T-helper 9 cell (primary cell): ENCODE measurements at places on chromosomes 12 and 14.
A peak's percentile ranks its signal among the peaks of the same experiment; 100 is the strongest.

- no peak for DNase-seq
Measured at GRCh38 chr12:92528097-92528496, 174.7 kb upstream of the PLEKHG7 start.

DNA sequence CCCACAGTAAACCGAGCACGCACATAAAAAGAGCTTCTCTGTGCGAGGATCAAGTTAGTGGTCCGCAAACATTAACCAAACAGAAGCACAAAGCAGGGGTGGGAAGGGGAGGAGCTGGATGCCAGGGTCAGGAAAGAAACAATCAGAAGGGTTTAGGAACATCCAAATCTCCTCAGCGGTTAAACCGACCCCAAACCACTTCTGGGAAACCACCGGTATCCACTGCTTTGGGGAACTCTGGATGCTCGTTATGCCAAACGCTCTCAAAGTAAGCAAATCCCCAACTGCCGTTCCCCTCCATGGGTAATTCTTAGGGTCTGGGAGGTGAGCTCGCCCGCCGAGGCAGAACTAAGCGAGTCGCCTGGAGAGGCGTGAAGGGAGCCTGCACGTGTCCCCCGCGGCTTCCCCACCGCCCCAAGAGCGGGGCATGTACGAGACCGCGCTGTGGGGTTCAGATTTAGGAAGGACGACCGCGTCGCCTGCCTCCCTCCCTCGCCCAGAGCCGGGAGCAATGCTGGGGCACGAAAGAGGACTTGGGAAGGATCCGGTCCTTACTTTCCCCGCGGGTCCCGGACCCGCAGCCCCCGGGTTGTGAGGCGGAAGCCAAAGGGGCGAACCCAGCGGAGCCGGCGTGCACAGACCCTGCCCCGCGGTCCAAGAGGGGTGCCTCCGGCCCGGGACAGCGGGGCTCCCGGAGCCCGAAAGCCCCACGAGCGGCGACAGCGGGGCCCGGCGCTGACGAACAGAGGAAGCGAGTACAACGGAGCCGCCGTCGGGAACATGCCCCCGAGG, 711 bp downstream of the SBNO1 start:
- DNase-seq, result peak; percentile 10

DNA sequence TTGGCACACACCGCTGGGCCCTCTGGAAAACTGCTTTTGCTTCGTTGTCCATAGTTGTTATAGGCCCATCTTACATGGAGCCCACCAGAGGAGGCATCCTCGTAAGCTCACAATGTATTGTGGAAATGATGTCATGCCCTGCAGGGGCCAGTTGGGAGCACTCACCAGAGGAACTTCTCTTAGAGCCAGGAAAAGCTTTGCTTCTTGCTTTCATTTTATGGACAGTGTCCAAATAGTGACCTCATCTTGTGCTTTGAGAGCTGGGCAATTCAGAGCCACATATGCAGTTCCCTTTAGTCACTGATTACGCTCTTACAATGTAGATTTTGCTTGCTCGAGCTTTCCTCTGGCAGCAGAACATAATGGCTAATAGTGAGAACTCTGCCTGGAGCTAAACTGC, 275.6 kb downstream of the AACS start:
- no peak for DNase-seq

GRCh38 chr12:88628856-88629509, 48.7 kb upstream of the KITLG start:
- DNase-seq, result no peak

DNA sequence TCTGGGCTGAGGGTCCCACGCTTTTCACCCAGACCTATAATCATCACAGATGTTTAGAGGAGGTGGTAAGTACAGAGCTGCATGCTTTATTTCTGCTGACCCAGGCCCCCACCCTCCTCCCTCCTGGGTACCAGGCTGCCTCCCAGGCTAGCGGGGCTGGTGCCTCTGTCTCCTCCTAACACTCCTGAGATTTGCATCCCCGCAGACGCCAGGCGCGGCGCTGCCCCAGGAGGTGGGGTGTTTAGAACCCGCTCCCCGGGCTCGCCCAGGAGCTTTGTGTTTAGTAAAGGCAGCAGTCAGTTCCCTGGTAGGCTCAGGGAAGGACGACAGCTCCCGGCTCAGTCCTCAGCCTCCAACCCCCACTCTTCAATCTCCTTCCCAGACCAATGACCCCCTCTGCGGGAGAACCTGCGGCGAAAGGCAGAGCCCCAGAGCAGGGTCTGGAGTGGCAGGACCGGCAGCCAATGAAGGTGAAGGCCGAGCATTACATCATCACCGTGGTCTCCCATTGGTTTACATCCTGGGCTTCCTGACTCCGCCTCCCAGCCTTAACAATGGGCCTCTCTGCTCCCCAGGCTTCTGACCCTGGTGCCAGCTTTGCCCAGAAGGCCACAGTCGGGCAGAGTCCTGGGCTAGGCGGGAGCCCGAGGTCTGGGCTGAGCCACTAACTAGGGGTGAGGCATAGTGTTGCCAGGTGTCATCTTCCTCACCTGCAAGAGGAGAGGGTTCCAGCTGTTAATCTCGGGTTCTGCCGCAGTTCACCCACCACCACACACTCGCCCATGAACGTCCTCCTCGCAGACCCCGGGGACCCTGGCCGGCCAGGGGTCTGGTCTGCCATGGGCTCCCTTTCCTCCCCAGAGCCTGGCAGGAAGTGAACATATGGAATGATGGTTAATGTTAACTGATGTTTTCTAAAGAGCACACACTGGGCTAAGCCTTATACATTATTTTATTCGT, 57.5 kb downstream of the CALM1 start:
- no peak for DNase-seq

DNA sequence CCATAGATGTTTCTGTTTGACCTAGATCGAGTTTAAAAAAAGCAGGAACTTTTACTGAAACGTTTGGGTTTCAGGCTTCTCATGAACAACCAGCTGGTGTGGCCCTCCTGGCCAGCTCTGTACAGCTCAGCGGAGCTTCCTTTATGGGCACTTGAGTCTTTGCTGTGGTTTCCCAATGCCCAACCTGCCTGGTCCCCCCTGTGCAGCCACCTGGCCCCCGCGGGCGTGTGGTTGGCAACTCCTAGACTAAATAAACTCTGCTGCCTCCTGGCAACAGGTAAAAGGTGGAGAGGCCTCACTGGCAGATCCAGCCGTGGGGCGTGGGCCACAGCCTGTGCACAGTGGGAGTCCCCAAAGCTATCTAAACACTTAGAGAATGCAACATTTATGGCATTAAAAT, 38.7 kb downstream of the ADGRD1 start:
- no peak for DNase-seq
